ENCODE measurements at places on chromosomes 2 and 18.

- DNase-seq = no peak
Observed at GRCh38 chr2:148764815-148765214, 110.2 kb upstream of the KIF5C start.

DNA sequence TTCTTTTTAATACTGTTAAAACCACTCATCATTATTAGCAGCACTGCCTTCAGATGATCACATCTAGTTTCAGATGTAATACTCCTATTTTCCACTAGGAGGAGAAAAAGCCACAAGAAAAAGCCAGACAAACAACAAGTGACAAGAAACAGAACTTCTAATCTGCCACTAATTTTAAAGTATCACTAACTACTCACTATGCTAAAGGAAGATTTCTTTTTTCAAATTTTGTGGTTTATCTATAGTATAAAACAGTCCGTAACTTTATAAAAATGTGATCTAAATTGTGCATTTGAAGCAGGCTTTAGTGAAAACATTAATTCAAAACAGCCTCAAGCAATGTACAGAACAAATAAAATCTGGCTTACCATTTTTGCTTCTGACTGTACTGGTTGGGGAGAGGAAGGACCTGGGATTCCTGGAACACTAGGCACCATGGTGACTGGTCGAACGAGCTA lies 56.8 kb downstream of the ATF2 start:
- no peak for DNase-seq

DNA sequence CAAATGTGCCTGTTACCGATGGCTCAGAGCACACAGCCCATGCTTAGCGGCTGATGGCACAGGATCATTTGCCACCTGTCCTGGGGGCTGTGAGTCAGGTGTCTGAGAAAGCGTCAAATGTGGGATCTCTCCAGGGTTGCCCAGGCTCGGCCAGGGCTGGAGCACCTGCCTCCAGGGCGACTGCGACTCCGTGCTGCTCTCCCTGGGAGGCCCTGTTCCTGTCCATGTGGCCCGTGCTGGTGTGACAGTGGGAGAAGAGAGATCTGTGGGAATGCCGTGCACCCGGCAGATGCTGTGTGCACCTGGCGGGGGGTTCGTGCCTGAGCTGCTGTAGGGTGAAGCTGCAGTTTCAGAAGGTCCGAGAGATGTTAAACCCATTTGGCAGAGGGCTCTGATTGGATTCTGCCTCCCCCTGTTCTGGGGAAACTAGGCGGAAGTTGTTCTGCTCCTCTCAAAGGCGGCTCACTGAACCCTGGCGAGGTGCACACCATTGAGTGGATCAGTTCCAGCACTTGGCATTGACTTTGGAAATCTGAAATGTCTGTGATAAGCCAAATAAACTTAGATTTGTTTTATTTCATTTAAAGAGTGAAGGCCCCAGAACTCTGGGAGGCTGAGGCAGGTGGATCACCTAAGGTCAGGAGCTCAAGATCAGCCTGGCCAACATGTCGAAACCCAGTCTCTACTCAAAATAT lies 34.7 kb upstream of the TPO start:
- DNase-seq = no peak

- DNase-seq = no peak
Observed at GRCh38 chr2:11621410-11621809, 48.6 kb downstream of the NTSR2 start.

DNA sequence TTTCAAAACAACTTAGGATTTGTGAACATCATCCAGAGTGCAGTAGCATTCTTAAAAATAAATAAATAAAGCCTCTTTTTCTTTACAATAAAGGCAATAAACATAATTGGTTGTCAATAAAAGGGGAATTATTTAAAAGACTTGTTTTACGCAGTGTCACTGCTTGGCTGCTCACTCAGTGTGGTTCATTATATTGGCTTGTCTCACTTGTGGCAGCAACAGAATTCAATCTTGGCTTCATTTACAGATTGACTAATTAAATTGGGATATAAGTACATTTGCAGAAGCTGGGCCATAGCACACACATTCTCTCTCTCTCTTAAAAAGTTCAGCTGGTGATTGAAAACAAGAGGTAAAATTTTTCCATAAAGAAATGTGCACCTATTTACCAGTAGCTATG lies 1027.6 kb downstream of the LRP1B start:
- no peak for DNase-seq

All from brain microvascular endothelial cell (primary cell).